Activated CD4-positive, alpha-beta T cell treated with anti-CD3 and anti-CD28 coated beads for 36 hours (primary cell): ENCODE measurements at places on chromosomes 16 and 17. TPM values are rescaled to one million over a fixed set of nuclear protein-coding genes. Genes with fewer than 3 reads are reported as not detected.

GRCh38 chr16:84950906-84951305 is 60.4 kb downstream of the ZDHHC7 start:
- peak; percentile 62 for DNase-seq
- no peaks in the 10 kb centered on the region for H3K36me3 ChIP-seq
- H3K4me1 ChIP-seq = no peaks in the 10 kb centered on the region
- no peak overlapping the region for H3K27ac ChIP-seq
- no peak overlapping the region for H3K4me3 ChIP-seq
- H3K27me3 ChIP-seq = no peaks in the 10 kb centered on the region

- no peak overlapping the region for H3K4me3 ChIP-seq
- H3K36me3 ChIP-seq = no peaks in the 10 kb centered on the region
- H3K4me1 ChIP-seq = no peaks in the 10 kb centered on the region
- DNase-seq = no peak
- H3K27ac ChIP-seq = no peak overlapping the region
These were observed 47.8 kb downstream of the MARCHF10 start for GRCh38 chr17:62760059-62760944.

DNA sequence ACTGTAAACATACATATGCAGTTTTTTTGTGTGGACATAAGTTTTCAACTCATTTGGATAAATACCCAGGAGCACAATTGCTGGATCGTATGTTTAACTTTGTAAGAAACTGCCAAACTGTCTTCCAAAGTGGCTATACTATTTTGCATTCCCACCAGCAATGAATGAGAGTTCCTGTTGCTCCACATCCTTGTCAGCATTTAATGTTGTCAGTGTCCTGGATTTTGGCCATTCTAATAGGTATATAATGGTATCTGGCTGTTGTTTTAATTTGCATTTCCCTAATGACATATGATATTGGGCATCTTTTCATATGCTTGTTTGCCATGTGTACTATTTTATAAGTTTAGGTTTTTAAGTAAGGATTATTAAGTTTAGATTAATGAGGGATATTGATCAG is 14.1 kb downstream of the TANGO6 start:
- no peak for DNase-seq
- H3K27ac ChIP-seq = no peak overlapping the region
- H3K4me1 ChIP-seq = peaks cover 3% of the 10 kb centered on the region
- no peaks in the 10 kb centered on the region for H3K27me3 ChIP-seq
- H3K36me3 ChIP-seq = peaks cover 19% of the 10 kb centered on the region

Gene ABCA6
- not detected for total RNA-seq

Gene TP53TG3B
- 0.37 TPM for total RNA-seq
